ENCODE measurements at places on chromosomes 7 and 10.

GRCh38 chr7:52507546-52508255 lies 527.7 kb upstream of the POM121L12 start:
- DNase-seq: no peak

GRCh38 chr10:113853578-113854012 lies 287 bp downstream of the DCLRE1A start:
- no peak for DNase-seq

DNA sequence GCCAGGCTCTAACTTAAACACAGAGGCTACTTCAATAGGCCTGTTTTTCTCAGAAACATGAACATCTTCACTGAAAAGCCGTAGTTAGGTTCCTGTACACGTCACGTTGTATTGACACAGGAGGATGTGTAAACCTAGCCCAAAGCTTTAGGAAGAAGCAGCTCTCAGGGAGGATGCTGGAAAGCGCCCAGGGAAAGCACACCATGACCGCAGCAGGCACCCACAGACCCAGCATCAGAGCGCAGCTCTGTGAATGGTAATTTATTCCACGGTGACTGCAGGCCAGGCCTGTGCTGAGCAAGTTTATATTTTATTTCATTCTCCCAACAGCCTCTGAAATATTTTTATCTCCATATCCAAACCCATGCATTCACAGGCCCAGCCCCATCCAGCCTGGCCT lies 51.1 kb downstream of the ASB13 start:
- no peak for DNase-seq

DNA sequence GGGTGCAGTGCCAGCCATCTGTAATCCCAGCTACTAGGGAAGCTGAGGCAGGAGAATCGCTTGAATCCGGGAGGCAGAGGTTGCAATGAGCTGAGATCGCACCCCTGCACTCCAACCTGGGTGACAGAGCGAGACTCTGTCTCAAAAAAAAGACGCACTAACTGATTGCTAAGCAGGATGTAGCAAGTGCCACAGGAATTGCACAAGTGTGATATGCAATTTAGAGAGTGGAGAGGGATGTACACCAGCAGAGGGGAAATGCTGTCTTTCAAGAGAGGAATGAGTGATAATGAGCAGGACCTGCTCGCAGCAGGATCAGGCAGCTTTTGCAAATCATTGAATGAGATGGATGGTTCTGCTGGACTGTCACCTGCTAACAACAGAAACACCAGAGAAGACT lies 13.3 kb upstream of the SLC16A12 start:
- DNase-seq: no peak

DNA sequence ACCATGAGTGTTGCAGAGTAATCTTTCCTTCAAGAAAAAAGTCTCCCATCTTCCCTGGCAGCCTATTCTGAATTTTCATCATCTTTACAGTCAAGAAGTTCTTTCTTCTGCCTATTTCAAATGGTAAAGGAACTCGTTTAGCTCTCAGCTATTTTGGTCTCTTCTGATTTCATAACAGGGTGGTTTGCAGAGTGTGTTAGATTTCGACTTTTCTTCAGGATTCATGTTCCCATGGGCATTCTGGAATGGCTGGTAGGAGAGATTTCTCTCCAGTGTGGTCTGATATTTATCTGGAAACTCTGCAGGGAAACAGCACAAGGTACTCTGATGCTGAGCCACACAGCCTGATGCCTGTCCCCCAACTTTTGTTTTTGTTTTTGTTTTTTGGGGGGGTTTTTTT lies 111.1 kb upstream of the FAM171A1 start:
- no peak for DNase-seq

GRCh38 chr10:130020651-130021382 lies 56.7 kb upstream of the EBF3 start:
- no peak for DNase-seq

GRCh38 chr7:157584420-157584819 lies 247.6 kb downstream of the DNAJB6 start:
- DNase-seq: no peak

- no peak for DNase-seq
Measured at GRCh38 chr10:22156750-22157149, 61.1 kb downstream of the EBLN1 start.

GRCh38 chr10:4271193-4271592 lies 486.2 kb upstream of the KLF6 start:
- no peak for DNase-seq

DNA sequence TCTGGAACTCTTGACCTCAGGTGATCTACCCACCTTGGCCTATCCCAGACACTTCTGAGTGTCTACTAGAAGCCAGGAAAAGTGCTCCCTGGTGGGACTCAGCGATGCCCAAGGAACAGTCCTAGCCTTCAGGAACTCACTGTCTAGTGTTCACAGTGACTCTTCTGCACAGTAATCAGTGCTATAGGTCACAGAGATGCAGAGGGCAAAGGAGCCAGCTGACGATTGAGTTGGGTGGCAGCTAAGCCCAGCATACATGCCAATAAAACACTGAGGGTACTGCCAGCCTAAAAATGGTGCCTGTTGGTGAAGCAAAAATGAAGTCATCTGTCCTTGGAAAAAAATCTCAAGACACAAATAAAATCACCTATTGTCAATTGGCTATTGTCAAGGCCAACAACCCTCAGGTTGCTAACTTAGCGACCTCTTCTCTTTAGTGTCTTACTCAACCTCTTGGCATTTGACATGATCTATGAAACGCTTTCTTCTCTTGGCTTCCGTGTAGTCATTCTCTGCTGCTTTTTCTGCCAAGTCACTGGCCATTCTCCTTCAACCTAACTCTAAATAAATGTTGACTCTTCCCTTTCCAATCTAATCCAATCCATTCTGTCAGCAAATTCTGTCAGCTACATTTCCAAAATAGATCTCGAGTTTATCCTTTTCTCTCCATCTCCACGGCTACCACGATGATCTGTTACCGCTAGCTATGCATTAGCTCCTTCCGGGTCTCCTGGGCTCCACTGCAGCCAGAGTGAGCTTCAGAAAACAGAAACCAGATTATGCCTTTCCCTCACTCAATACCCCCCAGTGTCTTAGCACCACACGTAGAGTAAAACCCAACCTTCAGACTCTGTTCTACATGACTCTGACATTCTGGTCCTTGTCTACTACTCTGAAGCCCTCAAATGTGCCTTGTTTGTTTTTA lies 99.2 kb downstream of the ATXN7L1 start:
- DNase-seq: no peak

DNA sequence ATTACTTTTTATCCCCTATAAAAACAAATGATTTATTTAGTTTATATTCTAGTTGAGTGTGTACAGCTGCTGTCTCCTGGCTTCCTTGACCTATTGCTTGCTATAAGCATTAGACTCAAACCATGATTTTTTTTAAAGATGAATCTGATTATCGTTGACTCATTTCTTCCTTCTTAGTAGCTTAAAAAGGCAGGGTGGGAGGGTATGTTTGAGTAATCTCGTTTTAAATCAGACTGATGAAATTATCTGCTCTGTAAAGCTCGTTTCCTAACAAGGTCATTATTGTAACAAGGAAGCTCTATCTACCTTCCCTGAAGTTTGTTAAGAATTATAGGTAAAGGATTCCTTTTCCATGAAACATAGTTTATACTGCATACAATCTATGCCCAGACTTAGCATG lies 276.3 kb upstream of the KCND2 start:
- DNase-seq: no peak

- no peak for DNase-seq
Measured at GRCh38 chr7:99860281-99861127, 16.3 kb downstream of the OR2AE1 start.

DNA sequence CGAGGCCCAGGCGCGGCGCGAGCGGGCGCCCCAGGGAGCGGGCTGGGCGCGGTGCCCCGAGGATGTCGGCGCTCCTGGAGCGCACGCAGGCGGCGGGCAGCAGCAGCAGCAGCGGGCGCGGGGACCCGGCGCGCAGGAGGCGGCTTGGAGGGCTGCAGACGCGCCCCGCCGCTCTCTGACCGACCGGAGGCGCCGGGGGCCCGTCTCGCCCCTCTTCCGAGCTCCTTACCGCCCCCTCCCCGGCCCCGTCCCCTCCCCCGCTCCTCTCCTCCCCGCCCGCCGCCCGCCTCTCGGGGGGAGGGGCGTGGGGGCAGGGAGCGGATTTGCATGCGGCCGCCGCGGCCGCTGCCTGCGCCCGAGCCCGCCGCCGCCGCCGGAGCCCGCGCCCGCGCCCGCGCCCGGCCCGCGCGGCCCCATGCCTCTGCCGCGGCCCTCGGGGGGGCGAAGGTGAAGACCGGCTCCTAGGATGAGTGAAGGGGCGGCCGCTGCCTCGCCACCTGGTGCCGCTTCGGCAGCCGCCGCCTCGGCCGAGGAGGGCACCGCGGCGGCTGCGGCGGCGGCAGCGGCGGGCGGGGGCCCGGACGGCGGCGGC lies at the start of gene NRG3:
Gene NRG3, plus strand, starts transcription at position 320 of the 592 bp plus-strand sequence.
- no peak for DNase-seq

- no peak for DNase-seq
Measured at GRCh38 chr7:51901489-51901840, 584.9 kb upstream of the COBL start.

DNA sequence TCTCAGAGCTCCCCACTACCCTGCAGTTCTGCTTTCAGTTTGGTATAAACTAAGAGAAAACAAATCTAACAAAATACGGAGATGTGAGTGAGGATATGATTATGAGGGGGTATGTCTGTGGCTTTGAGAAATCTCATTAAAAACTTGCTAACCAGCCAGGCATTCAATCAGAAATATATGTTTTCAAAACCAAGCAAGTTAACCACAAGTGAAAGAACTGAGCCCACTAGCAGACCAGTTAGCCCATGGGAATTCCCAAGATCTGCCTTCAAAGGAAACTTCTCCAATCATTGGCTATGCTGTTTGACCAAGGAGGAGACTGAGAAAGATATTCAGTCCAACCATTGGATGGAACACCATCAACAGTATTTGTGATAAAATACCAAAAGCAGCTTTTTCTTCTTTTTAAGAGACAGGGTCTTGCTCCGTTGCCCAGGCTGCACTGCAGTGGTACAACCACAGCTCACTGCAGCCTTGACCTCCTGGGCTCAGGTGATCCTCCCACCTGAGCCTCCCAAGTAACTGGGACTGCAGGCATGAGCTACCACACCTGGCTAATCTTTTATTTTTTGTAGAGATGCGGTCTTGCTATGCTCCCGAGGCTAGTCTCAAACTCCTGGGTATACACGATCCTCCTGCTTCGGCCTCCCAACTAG lies 41.2 kb downstream of the FGFR2 start:
- no peak for DNase-seq

DNA sequence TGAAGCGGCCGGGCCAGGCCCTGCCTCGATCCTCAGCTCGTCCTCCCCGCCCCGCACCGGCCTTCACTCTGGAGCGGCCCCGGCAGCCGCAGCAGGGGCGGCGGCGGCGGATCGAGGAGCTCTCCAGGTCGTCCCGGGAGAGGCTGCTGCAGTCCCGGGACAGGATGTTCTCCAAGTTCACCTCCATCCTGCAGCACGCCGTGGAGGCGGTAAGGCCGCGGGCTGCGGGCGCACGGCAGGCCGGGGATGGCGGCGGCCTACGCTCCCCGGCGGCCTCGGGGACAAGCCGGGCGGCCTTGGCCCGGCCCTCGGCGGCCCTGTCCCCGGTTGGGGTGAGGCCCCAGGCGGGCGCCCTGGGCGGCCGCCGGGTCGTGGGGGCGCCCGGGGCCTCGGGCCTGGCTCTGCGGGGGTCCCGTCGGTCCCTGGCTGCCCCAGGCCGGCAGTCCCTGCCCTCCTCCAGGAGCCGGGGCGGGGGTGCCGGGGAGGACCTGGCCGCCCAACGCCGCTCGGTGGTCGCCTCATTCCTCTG lies 399 bp downstream of the FHIP2A start:
- DNase-seq: no peak

- DNase-seq: no peak
Measured at GRCh38 chr10:20990604-20991003, 93.5 kb upstream of the NEBL start.

DNA sequence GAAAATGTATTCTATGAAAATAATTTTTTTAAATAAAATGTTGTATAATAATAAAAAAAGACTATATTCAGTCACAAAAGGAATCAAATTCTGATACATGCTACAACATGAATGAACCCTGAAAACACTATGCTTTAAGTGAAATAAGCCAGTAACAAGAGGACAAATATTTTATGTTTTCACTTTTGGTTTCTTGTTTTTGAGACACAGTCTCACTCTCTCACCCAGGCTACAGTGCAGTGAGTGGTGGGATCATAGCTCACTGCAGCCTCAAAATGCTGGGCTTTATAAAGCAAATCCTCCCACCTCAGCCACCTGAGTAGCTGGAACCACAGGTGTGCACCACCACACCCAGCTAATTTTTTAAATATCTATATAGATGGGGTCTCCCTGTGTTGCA lies 64.2 kb downstream of the CNOT4 start:
- no peak for DNase-seq

DNA sequence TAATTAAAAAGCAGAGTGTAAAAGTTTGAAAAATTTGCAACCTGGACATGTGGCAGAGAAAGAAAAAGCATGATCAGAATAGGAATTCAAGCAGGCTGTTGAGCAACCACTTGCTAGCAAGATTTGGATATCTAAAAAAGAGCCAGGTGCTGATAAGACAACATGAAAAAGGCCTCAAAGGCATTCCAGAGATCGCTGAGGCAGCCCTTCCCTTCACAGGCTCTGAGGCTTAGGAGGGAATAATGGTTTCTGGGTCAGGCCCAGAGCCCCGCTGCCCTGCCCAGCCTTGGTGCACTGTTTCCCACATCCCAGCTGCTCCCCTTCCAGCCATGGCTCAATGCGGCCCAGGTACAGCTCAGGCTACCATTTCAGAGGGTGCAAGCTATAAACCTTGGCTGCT lies 64.1 kb upstream of the EEPD1 start:
- no peak for DNase-seq

GRCh38 chr7:130942211-130942964 lies 208.4 kb upstream of the KLF14 start:
- DNase-seq: no peak

- DNase-seq: no peak
Measured at GRCh38 chr10:132876131-132876860, 66.1 kb downstream of the CFAP46 start.

- no peak for DNase-seq
Measured at GRCh38 chr10:124007773-124008145, 85.6 kb downstream of the CHST15 start.

DNA sequence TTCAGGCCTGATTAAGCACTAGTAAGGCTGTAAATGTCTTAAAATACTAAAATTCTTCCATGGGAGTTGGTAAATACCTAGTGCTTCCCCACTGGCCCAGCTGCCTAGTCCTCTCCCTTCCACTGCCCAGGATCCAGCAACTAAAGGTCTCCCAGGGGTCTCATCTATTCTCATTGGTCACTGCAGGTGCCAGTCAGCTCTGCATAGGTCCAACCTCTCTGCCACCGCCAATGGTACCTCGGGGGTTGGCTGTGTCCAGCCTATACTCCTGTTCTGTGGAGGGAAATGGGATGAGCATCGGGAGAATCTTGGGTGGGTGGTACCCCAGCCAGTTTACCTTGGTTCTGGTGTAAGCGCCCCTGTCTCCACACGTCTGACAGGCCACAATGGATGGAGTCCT lies 6.1 kb upstream of the CREB5 start:
- DNase-seq: no peak

GRCh38 chr10:93904901-93905300 lies 11.1 kb downstream of the SLC35G1 start:
- DNase-seq: no peak

Data from stimulated activated CD4-positive, alpha-beta T cell treated with anti-CD3 and anti-CD28 coated beads, Interleukin-1b, Interleukin-23, amount 100 ng/mL, for 24 hours (primary cell).